Endothelial cell (in vitro differentiated cells): ENCODE measurements at places on chromosomes 12 and 14.

DNA sequence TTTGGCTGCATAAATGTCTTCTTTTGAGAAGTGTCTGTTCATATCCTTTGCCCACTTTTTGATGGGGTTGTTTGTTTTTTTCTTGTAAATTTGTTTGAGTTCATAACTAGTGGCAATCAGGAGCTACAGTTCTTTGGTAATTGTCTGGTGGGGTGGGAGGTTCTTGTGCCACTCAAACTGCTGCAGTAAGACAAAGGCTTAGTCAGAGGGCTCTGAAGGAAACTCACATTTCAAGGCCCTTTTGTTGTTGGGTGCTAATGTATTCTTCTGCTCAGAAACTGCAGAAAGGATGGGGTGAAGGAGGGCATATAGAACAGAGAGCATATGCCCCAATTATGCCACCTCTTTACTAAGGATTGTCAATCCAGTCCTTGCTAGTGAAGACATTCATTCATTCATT is 21.9 kb downstream of the MYRFL start:
- DNase-seq, result no peak

- DNase-seq, result no peak
Measured at GRCh38 chr14:106681568-106681967, 1155.2 kb downstream of the TMEM121 start.

DNA sequence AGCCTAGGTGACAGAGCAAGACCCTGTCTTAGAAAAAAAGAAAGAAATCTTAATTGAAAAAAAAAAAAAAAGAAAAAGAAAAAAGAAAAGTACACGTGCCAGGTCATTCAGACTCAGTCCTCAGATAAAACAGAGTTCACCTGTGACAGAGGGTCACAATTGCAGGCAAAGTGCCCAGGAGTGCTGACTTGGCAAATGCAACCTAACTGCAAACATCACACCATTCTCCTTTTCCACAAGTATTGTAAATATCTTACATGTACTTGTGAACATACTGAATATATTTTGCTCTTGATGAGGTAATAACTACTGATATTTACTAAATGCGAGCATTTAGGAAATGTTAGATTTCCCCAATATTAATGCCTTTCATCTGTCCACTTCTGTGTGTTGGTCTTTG is 9.0 kb upstream of the COL2A1 start:
- DNase-seq, result no peak

DNA sequence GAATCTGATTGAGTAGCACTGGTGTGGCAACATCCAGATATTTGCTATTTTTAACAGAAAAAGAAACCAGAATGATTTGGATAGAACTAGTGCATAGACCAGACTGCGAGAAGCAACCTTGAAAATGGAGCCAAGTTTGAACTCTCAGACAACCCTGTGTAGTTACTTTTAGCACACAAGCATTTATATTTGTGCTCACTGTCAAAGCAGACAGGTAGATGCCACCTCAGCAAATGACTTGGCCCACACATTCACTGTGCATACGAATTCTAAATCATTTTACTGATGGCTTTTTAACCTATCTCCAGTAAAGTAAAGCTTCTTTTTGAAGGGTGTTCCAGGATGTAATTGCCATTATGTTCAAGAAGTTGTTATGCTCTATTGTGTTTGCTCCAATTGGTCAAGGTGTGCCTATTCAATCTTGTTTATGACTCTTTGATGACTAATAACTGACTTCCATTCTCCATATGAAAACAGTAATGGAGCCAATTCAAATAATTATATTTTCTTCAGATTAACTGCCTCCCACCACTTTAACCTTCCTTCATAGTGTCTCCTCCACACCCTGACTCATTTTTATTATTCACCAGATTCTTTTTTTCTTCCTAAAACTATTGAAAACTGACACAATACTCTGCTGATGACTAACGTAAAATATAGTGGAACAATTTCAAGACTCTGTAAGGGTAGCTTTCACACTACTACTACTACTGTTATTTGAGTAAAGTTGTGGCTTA is 138.5 kb downstream of the CCER1 start:
- DNase-seq, result no peak

DNA sequence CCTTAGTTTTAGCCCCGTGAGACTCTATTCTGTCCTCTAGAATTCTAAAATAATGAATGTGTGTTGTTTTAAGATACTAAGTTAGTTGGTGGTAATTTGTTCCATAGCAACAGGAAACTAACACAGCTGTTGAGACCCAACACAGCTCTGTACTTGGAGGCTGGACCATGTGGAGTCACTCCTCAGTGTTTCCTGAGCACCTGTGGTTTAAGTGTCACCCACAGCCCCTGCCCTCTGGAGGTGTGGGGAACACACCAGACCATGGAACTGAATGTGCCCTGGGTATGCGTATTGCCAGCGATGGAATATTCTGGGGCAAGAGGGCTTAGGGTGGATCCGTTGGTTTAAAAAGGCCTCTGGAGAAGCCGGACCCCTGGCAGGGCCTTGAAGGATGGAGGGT is 16.6 kb upstream of the GPR68 start:
- no peak for DNase-seq

DNA sequence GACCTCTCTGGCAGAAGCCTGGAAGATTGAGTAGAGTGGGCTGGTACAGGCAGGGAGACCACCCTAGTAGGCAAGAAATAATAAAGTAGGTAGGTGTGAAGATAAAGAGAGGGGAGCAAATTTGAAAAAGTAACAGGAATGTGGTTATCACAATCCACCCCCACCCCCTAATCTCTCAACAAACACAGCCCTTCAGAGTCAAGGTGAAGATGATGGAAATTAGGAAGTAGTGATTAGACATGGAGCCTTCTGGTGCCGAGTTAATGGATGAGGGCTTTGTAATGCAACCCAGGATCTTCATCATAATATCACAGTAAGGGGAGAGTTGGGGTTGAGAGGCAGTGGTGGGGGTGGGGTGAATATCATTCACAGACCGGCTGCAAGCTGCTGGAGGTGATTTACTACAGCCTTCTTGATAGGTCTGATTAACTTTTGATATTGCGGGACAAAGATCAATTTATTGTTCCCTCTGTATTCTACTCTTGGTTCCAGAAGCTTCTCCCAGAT is 29.2 kb upstream of the CRY1 start:
- no peak for DNase-seq

GRCh38 chr14:94938016-94938415 is 168.1 kb upstream of the GSC start:
- DNase-seq, result no peak

GRCh38 chr14:95504135-95505029 is 12.1 kb downstream of the SYNE3 start:
- no peak for DNase-seq

DNA sequence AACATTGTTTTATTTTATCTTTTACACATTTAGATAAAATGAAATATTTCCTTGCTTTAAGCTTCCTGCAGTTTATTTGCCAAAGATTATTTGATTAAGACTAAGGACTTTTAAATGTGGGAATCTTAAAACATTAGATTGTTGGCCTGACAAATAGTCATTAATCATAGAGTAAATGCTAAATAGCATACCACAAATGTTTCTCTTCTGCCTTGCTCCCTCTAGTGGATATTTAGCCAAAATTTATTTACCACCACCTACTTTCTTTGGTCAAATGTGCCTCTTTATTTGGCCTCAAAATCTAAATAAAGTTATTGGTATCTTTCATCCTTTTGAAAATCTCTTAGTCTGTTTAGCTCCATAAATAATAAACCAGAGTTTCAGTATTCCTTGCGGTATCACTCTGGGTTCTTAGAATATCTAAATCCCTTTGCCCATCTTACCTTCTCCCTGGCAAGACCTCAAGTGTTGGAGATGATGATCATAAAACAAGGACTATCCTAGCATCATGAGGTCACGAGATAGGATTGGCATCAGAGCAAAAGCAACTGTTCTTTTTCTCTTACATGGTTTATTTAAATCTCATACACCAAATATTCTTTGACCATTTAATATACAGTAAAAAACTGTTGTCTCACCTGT is 150.6 kb upstream of the AEBP2 start:
- DNase-seq, result no peak

- no peak for DNase-seq
Measured at GRCh38 chr12:97560350-97560749, 97.7 kb downstream of the RMST start.

DNA sequence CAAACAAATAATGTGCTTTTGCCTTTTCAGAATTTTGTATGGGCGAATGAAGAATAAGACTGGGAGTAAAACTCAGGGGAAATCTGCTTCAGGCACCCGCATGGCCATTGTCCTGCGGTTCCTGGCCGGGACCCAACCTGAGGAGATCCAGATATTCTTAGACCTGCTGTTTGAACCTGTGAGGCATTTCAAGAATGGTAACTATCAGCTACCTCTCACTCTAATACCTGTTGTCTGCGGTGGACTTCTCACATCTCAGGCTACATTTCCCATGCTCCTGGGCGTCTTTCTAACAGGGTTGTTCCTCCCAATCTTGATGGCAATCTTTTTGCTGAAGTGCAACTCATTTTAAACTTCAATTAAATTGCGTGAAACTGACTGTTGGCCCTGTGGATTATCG is 47.1 kb downstream of the UTP20 start:
- DNase-seq, result no peak
